ENCODE measurements at places on chromosomes 6 and 20. TPM values are rescaled to one million over a fixed set of nuclear protein-coding genes. Genes with fewer than 3 reads are reported as not detected.

Gene CD109
- total RNA-seq: 0.58 TPM

Gene ADGRF4
- total RNA-seq: not detected

- H3K4me1 ChIP-seq: peaks cover 10% of the 10 kb centered on the region
- H3K4me3 ChIP-seq: peak overlapping the region; percentile 2
- no peaks in the 10 kb centered on the region for H3K27me3 ChIP-seq
These were observed 28.1 kb downstream of the PDYN start for GRCh38 chr20:1965520-1966351.

- peaks cover 21% of the 10 kb centered on the region for H3K27me3 ChIP-seq
- no peak overlapping the region for H3K4me3 ChIP-seq
- peak; percentile 28 for DNase-seq
- H3K36me3 ChIP-seq: peaks cover 17% of the 10 kb centered on the region
These were observed 13.0 kb upstream of the MATN4 start for GRCh38 chr20:45320948-45321595.

GRCh38 chr20:24816907-24817306, 132.2 kb upstream of the CST7 start:
- H3K27me3 ChIP-seq: no peaks in the 10 kb centered on the region
- no peak overlapping the region for H3K4me3 ChIP-seq

DNA sequence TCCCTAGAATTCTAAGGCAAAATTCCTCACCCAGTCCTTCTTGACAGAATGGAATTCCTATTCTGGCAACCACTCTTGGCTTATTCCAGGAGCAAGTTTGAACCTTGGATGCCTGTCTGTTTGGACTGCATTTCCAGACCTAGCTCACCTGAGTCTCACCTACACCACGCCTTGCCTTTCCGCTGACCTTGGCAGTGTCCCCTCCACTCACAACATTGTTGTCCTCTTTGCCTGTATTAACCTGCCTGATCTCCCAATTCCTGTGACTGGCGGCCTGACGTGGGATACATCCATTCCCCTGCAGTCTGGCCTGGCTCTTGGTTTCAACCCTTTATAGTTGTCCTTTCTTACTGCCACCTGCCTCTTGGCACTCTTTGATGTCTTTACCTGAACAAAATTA, 281.4 kb upstream of the SOX4 start:
- H3K27ac ChIP-seq: no peak overlapping the region
- no peak overlapping the region for H3K4me3 ChIP-seq
- H3K4me1 ChIP-seq: no peaks in the 10 kb centered on the region
- H3K36me3 ChIP-seq: no peaks in the 10 kb centered on the region
- no peaks in the 10 kb centered on the region for H3K27me3 ChIP-seq

DNA sequence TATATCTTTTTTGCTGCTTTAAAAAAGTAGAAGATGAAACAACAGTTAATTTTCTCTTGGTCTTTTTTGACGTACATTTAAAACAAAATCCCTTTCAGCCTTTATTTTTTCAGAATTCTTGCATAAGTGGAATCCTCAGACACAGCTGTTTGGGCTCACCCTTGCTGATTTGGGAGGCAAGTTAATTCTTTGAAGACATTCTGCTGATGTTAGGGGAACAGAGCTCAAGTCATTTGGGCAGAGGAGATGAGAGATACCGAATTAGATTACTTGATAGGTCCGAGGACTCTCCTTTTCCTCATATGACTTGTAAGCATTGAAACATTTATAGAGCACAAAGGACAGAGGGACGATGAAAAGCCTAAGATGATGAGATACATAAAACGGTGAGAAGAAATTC, 567.9 kb upstream of the CITED2 start:
- H3K27me3 ChIP-seq: no peaks in the 10 kb centered on the region
- H3K36me3 ChIP-seq: no peaks in the 10 kb centered on the region
- peak overlapping the region; percentile 11 for H3K27ac ChIP-seq
- H3K4me3 ChIP-seq: no peak overlapping the region
- H3K4me1 ChIP-seq: peaks cover 6% of the 10 kb centered on the region

- no peaks in the 10 kb centered on the region for H3K27me3 ChIP-seq
- H3K27ac ChIP-seq: no peak overlapping the region
- H3K36me3 ChIP-seq: no peaks in the 10 kb centered on the region
- no peak overlapping the region for H3K4me3 ChIP-seq
- H3K4me1 ChIP-seq: no peaks in the 10 kb centered on the region
These were observed 34.3 kb downstream of the UBD start for GRCh38 chr6:29525311-29525639.

- no peak overlapping the region for H3K4me3 ChIP-seq
- H3K27me3 ChIP-seq: no peaks in the 10 kb centered on the region
- H3K27ac ChIP-seq: no peak overlapping the region
- H3K4me1 ChIP-seq: peaks cover 8% of the 10 kb centered on the region
- no peaks in the 10 kb centered on the region for H3K36me3 ChIP-seq
- no peak for DNase-seq
These were observed 672.4 kb downstream of the HTR1B start for GRCh38 chr6:76790881-76791280.

Data from stomach (tissue), 19 donors.